Foreskin keratinocyte (primary cell): ENCODE measurements at places on chromosomes 4 and X.

- no peak for DNase-seq
These were observed 60.7 kb upstream of the RAPGEF2 start for GRCh38 chr4:159042097-159042605.

- DNase-seq = no peak
These were observed 554.6 kb upstream of the BOD1L1 start for GRCh38 chr4:14182148-14182547.

DNA sequence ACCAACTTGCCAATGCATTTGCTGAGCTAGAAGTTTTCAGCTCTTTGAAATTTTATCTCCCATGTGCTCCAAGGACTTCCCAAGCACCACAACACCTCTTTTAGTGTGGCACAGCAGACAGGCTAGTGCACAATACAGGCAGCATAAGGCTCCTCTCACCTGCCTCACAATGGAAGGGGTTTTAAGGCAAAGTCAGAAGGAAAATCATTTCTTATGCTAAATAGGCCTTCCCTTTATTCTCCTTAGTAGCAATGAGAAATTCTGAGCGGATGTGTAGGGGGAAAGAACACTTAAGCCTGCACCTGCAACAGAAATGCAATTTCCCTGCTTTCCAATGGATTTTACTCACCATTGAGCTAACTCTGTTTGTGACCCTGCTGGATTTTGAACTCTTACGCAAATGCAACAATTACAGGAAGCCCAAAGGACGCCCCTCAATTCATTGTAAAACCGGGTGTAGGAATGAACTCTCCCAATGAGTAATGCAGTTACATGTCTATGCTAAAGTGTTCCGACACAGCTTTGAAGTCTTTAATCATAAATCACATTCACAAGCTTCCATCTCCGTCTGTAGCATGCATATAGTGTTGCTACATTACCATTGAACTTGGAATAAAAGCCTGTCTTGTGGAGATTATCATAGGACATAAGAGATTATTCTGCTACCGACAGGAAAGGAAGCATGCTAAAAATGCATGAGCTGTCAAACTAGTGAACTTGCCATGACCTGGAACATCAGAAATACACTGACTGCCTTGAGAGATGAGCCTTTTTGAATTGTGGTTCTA, 1084.9 kb downstream of the RPA4 start:
- DNase-seq = peak; percentile 7

- peak; percentile 3 for DNase-seq
These were observed 133.4 kb downstream of the UNC5C start for GRCh38 chr4:95415346-95415771.

GRCh38 chr4:125666635-125667034, 351.9 kb downstream of the FAT4 start:
- no peak for DNase-seq

GRCh38 chr4:2400841-2401609, 17.4 kb downstream of the ZFYVE28 start:
- DNase-seq = no peak
